Esophagus muscularis mucosa (tissue), 4 donors: ENCODE measurements at places on chromosomes 1 and 21.

DNA sequence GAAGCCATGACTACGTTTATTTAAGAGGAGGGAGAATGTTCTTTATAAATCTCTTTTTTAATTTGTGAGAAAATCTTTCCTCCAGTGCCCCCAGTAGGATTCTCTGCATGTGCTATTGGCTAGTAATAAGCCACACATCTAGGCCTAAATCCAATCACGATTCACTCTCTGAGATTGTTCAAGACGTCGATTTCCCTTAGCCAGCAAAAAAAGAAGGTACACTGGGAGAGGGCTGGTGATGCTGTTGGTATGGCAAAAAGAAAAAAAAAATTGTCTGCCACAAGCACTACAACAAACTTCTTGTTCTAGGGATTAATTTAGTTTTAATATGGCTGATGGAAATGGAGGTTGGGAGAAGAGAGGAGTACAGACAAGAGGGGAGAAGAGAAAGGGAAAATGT, 130.5 kb upstream of the MROH9 start:
- no peak for DNase-seq

DNA sequence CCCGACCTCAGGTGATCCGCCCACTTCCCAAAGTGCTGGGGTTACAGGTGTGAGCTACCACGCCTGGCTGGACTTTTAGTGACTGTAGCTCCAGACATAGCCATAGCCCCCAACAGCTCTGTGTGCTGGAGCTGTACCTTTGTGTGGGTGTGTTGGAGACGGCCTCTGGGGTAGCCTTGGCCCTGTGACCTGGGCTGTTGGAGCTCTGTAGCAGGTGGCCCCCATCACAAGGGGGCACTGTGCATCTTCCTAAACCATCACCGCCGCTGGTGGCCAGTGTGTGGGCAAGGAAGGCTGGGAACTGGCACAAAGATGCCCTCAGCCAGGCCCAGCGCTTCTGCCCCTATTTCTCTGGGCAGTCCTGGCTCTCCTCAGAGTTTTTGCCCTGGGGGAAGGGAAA, 38.4 kb upstream of the FOXO6 start:
- peak; percentile 81 for DNase-seq

DNA sequence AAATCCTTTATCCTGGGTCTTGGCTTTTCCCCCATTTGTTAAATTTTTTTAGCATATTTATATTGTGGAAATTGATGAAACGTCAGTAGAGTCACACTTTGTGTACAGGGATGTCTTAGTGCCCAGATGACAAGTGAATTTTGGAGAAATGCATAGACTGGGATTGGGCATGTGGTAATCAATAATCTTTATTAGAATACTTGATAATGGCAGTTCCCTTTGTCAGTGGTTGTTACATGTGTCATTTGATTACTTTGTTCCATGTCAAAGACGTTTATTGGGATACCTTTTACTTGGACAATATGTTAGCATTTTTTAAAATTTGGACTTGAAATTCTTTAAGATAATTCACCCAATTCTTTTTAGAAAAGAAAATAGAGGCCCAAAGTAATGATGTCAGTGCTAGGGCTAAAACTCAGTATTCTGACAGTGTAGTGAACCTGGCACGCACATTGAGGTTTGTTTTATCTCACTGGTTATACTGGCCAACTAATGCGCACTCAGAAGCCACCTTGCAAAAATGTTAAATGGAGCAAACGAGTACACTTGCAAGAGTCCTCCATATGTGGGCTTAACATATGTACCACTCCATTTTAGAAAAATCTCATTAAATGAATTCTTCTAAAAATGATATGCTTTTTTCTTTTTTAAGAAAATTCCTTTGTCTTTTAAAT, 9.2 kb downstream of the PRPF38B start:
- DNase-seq: no peak

GRCh38 chr1:160761886-160762285, 22.8 kb downstream of the SLAMF7 start:
- DNase-seq: no peak

- no peak for DNase-seq
Measured at GRCh38 chr1:234654002-234654733, 44.2 kb upstream of the IRF2BP2 start.

- no peak for DNase-seq
Measured at GRCh38 chr1:114758256-114758832, 560 bp upstream of the CSDE1 start.

DNA sequence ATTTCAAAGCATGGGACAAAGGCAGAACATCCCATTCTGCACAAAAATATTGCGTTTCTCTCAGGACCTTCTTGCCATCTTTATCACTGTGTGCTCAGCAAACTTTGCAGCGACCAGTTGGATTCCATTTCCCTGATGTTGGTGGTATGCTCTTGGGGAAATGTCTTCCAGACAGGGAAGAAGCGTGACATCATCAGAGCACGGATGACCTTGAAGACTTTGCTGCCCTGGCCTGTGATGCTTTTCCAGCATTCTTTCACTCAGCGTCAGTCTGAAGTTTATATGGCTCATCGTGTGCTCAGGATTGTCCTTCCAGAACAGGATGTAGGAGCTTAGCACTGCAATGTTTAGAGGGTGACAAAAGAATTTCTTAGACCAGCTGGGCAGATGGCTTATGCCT, 131.4 kb upstream of the F3 start:
- DNase-seq: no peak

- DNase-seq: no peak
Measured at GRCh38 chr1:117821774-117822482, 107.5 kb downstream of the GDAP2 start.
